ENCODE measurements at places on chromosomes 2 and 18.

DNA sequence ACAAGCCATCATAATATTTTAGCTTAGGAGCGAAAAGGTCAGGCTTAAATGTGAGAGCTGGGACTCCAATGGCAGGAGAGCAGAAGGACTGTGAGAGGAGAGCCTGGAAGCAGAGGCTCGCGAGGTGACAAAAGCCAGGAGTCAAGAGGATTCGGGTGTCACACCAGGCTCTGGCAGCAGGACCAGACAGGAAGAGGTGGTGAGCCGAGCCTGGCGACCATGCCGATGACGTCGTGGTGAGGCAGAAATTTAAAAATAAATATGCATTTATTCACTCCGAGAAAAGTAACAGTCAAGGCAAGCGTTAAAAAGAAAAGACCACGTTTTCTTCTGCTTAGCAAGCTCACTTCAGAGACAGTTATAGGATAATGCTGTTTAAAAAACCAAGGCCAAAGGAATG, 31.3 kb upstream of the ZNF236 start:
- no peak for DNase-seq

DNA sequence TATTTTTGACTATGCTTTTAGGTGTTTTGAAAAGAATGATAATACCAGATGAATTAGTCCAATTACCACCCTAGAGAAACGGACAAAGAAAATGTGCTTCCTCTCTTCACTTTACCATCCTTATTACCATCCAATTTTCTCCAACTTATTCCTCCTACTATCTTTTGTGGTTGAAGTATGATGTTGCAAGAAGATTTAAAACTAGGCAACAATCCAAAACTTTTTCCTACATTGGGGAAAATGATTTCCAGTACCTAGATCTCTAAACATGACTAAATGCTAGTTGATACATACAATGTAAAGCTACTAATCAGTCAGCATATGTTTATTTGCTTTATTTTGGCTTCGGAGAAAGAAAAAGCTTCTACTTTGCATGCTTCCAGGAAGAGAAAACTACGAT, 355.0 kb upstream of the LYPD1 start:
- DNase-seq = no peak

- DNase-seq = no peak
These were observed 169.6 kb upstream of the SIX2 start for GRCh38 chr2:45178854-45179253.

DNA sequence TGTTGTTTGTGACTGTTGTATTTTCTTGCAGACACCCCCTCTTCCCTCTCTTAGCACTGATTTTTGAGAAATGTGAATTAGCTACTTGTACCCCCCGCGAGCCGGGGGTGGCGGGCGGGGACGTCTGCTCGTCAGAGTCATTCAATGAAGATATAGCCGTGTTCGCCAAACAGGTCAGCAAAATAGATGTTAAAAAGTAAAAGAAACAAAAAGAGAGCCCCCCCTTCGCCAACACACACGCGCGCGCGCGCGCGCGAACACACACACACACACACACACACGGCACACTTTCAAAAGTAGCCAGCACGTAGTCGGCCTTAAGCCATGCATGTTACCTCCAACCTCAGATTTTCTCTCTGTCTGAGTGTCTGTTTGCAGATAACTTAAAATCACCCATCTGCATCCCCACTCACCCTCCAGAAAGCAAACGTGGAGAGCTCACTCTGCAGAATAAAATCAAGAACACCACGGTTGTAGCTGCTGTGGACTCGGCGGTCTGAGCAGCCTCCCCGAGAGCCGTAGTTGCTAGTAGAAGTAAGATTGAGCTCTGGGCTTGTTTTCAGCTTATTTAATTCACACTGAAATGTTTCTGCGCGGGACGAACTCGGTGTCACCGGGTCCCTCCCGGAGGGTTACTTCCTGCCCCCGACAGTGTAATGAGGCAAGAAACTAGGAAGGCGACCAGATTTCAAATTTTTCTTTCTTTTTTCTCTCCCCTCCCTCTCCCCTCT, 5.1 kb downstream of the MEIS1 start:
- DNase-seq = no peak

- DNase-seq = no peak
These were observed 12.0 kb downstream of the ONECUT2 start for GRCh38 chr18:57447154-57447621.

- no peak for DNase-seq
These were observed at the start of gene AQP4 for GRCh38 chr18:26865557-26865956. Gene AQP4, minus strand, starts transcription at chr18:26865707. Its CDS starts 18 bp downstream, at chr18:26865689.

GRCh38 chr2:146873056-146873455, 971.8 kb upstream of the ACVR2A start:
- DNase-seq = no peak

- no peak for DNase-seq
These were observed 42.5 kb upstream of the FOSL2 start for GRCh38 chr2:28350196-28350595.

- DNase-seq = no peak
These were observed 811 bp upstream of the SCG2 start for GRCh38 chr2:223602972-223603371.

GRCh38 chr2:141467331-141467730, 663.5 kb downstream of the LRP1B start:
- DNase-seq = no peak

DNA sequence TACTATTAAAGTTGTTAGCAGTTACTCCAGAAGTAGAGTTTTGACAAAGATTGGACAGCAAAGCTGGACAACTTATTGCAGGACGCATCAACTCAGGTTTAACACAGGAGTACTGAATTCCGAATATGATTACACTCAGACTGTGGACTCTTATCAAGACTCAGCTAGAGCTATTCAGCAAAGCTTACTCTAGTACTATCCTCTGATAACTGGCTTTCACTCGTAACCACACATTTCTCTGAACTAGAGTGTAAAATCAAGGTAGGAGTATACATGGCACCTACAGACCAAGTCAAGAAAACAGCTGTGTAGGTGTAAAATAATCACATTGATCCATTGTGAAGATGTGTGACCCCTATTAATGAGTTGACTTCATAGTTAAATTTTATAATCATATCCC, 154.2 kb downstream of the RIT2 start:
- no peak for DNase-seq

- peak; percentile 39 for DNase-seq
These were observed 11.5 kb downstream of the MFSD2B start for GRCh38 chr2:24021122-24021998.

DNA sequence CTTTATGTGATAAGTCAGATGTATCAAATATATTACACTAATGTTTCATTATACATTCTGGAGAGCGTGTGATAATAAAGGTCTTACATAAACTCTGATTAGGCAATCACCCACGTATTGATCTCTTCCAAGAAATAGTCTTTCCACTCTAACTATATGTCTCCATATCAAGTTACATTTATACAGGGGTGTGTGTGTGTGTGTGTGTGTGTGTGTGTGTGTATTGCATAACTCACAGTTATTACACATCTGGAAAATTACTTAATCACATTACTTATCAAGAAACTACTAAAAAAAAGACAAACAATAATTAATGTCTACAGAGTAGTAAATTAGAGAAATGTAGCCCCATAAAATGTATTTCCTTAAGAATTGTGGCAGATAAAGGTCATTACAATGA, 339.8 kb downstream of the CDH19 start:
- no peak for DNase-seq

GRCh38 chr2:111950236-111950635, 51.8 kb downstream of the MERTK start:
- DNase-seq = no peak

GRCh38 chr2:239927424-239927981, 97.6 kb downstream of the NDUFA10 start:
- no peak for DNase-seq

DNA sequence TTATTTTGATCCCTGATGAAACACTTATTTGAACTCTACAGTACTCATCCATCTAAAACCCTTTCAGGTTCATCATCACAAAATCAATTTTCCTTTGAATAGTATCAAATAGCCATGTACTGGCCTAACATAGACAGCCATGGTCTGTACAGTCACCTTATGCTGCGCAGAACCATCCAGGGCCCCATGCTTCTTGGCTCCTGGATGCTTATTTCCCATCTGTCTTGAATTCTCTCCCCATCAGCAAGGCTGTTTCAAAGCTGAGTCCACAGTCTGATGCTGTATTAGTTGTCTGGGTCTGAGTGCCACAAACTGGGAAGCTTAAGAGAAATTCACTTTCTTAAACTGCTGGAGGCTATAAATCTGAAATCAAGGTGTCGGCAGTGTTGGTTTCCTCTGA, 290.2 kb downstream of the OSR1 start:
- DNase-seq = no peak

DNA sequence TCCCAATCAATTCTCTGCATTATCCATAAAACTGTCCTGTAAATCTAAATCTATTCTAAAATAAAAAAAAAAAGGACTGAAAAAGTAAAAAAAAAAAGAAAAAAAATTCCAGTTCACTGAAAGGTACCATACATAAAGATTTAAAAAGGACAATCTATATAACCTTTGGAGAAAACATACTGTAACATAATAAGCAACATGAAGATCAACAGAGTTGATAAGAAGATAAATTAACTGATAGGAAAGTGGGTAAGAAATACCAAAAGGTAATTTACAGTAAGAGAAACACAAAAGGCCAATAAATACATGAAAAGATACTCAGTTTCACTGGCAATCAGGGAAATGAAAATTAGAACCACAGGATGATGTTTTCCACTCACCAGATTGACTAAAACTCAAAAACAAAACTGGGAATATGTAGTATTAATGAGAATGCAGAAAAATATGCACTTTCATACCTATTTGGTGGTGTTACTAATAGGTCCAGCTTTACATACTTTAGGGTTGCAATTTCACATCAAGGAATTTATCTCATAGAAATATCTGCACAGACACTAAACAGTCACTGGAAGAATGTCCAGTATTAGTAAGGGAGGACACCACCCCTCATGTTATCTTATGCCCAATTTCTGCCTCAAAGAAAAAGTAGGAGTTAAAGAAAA, 48.3 kb upstream of the SEMA4C start:
- no peak for DNase-seq

DNA sequence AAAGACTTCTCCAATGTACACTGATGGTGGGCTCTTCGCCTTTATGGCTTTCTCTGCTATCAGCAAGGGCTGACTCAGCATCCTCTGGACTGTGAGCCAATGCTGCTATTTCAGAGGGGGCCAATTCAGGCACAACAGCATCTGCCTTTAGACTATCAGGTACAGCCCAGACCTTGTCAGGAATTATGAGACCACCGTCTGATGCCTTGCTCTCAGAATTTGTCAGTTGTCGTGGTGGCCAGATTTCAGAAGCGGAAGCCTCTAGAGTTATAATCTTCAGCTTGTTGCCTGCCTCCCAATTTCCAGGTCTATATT, 92.7 kb downstream of the ALPK2 start:
- no peak for DNase-seq

DNA sequence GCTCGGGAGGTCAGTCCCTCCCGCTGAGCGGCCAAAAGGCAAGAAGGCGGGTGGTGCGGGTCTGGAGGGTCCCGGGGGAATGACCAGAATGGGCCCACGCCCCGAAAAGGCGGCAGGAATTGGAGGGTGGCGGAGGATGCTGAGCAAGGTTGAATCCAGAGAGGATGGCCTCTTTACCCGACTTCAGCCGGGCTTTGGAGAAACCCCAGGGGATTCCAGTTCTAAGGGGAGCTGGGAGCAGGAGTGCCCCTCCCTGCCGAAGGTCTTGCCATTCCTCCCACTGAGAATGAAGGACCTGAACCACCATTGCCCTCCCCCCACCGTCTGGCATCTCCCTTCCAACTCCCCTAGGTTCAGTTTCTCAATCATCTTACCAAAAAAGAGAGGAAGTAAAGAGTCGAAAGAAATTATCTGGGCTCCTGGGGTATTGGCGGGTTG, 38.9 kb upstream of the ATP6V1B1 start:
- no peak for DNase-seq

- DNase-seq = no peak
These were observed 3.9 kb upstream of the IL1R2 start for GRCh38 chr2:101987832-101988231.

DNA sequence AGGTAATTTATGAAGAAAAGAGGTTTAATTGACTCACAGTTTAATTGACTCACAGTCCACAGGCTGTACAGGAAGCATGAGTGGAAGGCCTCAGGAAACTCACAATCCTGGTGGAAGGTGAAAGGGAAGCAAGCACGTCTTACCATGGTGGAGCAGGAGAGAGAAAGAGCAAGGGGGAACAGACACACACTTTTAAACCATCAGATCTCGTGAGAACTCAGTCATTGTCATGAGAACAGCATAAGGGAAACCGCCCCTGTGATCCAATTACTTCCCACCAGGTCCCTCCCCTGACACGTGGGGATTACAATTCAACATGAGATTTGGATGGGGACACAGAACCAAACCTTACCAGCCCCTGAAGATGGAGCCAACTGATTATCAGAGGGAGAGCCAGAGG, 11.2 kb upstream of the PUM2 start:
- no peak for DNase-seq

DNA sequence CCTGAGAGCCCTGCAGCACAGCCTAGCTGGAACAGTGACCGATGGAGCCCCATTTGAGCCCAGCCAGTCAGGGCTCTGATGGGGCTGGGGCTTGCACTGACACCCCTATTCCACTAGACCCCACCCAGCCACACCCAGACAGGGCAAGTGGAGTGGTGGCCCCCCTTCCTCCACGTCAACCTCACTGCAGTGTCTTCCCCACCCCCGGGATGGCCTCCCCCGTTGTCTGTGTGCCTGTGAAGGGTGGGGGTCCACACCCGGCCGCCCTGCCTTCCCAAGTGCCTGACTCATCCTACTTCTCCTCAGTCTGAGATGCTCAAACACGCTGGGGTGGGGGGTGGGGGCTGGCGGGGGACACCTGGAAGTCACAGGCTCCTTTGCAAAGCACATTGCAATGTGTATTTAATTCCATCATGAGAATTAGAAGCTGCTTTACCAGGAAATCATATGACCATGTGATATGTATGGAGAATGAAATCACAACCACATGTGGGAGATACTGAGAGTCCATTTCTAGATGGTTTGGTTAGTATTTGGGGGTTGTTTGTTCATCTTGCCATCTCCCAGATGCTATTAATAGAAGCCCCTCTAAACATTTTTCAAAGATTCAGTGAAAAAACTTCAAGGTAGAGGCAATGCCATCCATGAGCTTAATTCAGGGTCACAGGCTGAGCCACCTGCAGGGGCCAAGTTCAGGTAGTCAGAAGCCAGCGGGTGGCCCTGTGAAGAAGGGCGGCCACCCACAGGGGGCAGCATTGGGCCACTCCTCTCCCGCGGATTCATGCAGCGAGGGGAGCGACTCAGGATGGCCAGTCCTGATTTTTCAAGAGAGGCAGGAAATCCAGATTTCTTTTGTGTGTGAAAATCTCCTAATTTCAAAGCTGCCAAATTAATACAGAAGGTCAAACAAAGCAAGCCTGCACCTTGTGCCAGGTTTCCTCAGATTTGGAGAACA, 22.7 kb upstream of the GMPPA start:
- DNase-seq = peak; percentile 59

Data from hematopoietic multipotent progenitor cell treated with erythropoietin and hydrocortisone succinate and interleukin-3 and kit ligand, for 17 days (in vitro differentiated cells).